Activated CD4-positive, alpha-beta T cell treated with anti-CD3 and anti-CD28 coated beads, Interleukin-2, amount 50 U/mL, for 48 hours (primary cell): ENCODE measurements at places on chromosomes 13 and 19.

DNA sequence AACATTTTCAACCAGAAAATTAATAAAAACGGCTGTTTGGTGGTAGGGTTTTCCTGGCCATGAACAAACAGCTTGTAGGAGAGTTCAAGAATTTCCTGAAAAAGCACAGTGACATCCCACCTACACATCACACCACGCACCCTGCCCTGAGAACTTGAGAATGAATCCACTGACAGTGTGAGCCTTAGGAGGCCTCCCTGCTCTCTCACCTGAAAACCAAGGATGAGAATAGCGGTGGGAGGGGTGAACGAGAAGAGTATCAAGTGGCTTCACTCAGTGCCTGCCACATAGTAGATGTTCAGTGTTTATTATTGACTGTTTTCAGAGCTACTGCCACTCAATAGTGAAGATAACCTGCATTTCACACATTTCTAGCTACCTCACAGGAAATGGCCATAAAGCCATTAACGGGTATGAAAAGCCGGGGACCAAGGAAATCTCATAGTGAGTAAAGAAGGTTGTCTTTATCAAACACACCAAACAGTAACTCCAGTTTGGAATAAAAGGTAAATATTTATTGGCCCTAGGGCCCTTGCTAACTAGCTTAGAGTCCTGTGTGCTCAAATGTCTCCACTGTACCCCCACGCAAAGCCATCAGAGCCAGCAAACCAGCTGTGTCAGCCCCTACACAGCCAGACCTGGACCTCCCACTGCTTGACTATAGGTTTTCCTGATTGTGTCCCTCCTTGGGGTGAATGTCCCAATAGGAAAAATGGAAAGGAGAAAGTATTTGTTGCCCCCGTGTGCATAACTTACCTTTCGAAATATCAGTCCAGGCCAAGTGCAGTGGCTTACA, 40.6 kb downstream of the TPT1 start:
- DNase-seq: no peak

DNA sequence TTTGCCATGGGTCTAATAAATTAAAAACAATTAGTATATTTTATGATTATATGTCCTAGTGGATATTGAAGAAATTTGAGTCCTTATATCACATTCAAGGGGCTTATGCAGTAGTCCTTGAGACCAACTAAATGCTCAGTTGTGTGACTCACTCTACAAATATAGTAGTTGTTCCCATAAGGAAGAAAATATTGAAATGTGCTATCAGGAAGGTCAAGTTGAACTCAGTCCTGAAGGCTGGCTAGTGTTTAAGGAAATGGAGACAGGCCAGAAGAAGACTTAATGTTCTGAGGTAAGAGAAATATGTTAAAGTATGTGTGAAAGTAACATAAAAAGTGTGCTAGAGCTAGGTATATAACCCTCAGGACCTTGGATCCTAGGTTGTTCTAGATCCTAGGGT, 766.1 kb upstream of the GPC6 start:
- DNase-seq: no peak

- DNase-seq: no peak
Observed at GRCh38 chr19:7109678-7110289, 40.3 kb downstream of the ZNF557 start.

DNA sequence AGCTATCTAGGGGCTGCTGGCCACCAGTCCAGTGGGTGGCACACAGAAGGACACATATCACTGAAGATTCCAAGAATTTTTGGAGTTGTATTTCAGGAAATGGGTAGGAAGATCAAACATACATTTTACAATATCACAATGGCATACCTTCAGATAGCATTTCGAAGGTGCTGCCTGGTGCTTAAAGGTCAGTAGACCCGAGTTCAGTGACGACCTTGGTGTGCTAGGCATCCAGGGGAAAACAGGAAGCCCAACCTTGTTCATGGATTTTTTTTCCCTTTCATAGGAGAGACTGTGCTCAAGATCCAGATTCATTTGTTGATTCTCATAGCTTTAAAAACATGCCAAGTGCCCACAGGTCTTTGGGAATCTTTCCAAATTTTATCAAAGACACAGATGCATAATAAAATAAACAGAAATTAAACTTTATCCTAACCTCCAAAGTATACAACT, 51.0 kb upstream of the RCBTB2 start:
- no peak for DNase-seq

DNA sequence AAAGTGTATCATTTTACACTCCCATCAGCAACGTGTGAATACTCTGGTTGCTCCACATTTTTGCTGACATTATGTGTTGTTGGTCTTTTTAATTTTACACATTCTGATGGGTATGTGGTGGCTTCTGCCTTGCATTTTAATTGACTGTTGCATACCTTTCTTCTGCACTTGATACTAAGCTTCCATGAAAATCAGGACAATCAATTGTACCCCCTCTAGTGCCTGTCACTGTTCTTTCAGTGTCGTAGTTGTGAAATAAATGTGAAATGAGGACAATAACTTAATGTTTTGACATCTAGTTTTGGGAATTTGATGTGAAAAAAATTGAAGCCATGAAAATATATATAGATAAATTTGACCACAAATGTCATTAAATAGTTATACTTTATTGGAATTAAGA, 6.7 kb downstream of the IFT88 start:
- no peak for DNase-seq

DNA sequence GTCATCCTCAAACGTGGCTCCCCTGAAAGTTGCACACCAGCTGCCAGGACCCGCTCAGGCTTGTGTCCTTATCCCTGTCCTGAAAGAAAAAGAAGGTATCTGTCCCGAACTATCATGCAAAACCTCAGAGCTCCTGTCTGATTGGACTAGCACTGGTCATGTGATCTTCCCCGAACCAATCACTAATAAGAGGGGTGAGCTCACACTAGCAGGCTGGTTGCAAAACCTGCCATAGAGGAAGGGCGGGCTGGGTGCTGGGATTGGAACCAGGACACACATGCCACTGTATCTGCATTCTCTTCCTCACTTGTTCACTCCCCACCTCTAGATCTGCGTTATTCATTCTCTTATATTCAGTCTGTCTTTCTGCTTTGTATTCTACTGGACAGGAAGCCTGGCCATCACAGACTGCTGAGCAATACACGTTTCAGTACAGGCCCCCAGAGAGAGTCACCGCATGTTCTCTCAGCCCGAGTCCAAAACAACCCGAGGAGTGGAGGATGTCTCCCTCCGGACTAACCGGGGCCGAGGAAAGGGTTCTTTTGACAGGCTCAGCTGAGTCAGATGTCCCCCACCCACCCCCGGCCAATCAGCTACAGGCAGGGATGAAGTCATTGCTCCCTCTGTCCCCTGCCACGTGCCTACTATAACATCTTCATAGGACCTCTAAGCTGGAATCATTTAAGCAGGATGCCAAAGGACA, 97.7 kb downstream of the SIPA1L3 start:
- no peak for DNase-seq
